ENCODE measurements at places on chromosomes 1 and 21.

DNA sequence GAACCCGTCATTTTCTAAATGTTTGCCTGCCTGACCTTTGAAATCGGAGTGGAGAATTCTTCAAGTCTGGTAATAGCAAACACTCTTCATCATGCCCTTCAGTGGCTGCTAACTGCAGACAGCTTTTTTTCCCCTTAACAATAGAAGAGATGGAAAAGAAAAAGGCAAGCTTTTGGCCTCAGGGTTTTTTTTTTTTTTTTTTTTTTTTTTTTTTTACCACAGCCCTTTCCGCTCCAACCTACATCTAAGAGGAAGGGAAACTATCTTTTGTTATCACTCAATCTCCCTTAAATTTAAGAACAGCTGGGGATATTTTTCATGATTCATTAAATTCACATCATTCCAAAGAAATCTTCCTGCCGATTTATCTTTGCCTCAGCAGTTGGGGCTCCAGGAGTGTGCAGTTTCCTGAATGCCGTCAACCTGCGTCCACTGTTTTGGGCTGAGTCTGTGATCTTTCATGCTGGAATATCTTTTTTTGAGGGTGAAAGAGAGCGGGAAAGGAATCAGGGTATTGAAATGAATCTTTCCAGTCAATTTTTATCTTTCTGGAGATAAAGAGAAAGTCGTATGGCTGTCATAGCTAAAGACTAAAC lies 144.5 kb upstream of the SMYD2 start:
- no peak for DNase-seq

- DNase-seq: no peak
These were observed 56.0 kb downstream of the PRDM15 start for GRCh38 chr21:41823166-41823565.

GRCh38 chr1:192980856-192981255 lies 78.3 kb downstream of the UCHL5 start:
- no peak for DNase-seq

DNA sequence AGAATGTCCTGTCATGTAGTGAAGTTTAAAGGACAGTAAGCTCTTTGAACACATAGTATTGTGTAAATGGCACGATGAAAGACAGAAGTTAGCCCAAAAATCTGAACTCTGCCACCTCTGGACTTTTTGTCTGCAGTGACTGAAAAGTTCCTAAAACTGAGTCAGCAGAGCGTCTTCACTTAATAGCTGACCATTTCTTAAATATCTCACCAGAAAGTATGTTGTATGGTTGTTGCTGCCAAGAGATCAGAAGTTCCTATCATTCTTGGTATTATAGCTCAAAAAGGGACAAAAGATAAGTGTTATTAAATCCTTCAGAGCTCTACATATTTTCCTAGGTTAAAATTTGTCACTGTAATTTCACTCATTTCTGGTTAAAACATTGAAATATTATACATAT lies 1003.0 kb downstream of the TTLL7 start:
- no peak for DNase-seq

DNA sequence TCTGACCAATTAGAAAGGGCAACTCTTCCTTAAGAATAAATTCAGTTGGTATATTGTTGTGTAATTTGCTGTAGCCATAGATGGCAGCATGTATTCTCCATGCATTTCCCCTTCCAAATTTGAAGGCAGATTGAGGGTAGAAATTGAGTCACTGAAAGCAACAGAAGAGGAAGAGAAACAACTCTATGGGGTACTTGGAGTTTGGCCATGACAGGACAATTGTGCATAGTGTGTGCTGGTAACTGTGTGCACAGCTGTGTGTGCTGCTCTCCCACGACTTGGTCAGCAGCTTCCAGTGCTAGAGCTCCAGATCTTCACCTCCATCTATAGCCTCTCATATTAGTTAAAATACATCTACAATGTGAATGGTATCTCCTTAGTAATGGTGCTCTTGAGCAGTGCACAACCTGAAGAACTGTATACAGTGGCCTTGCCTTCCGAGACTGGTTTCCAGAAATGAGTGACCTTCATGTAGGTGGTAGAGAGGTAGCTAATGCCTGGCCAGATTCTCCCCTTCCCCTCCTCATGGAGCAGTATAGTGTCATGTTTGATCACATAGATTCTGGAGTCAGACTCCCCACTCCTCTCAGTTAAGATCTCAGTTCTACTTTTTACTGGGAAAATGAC lies 882 bp upstream of the FCAMR start:
- no peak for DNase-seq

GRCh38 chr1:70224954-70225353 lies 3.8 kb downstream of the SRSF11 start:
- DNase-seq: no peak

- DNase-seq: no peak
These were observed 1.1 kb downstream of the CCDC17 start for GRCh38 chr1:45622524-45623394.

- peak; percentile 11 for DNase-seq
These were observed 1.0 kb downstream of the ST6GALNAC5 start for GRCh38 chr1:76868154-76868882.

GRCh38 chr1:19495799-19496526 lies 10.6 kb upstream of the CAPZB start:
- no peak for DNase-seq

GRCh38 chr1:241518476-241519307 lies 863 bp downstream of the FH start:
- DNase-seq: no peak

GRCh38 chr1:111366256-111366655 lies 61.3 kb downstream of the OVGP1 start:
- DNase-seq: no peak
